ENCODE measurements at places on chromosomes 3 and 15. TPM values are rescaled to one million over a fixed set of nuclear protein-coding genes. Genes with fewer than 3 reads are reported as not detected.

DNA sequence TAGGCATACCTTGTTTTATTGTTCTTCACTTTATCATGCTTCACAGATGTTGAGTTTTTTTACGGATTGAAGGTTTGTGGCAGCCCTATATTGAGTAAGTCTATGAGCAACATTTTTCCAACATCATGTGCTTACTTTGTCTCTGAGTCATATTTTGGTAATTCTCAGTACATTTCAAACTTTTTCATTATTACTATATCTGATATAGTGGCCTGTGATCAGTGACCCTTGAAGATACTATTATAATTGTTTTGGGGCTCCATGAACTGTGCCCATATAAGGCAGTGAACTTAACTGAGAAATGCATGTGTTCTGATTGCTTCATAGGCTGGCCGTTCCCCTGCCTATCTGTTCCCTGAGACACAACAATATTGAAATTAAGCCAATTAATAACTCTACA is 42.8 kb upstream of the NSMCE3 start:
- no peak for DNase-seq

GRCh38 chr15:97077975-97078374 is 747.5 kb downstream of the NR2F2 start:
- DNase-seq, result no peak

- no peak for DNase-seq
These were observed 46.6 kb upstream of the SNRK start for GRCh38 chr3:43239755-43240154.

DNA sequence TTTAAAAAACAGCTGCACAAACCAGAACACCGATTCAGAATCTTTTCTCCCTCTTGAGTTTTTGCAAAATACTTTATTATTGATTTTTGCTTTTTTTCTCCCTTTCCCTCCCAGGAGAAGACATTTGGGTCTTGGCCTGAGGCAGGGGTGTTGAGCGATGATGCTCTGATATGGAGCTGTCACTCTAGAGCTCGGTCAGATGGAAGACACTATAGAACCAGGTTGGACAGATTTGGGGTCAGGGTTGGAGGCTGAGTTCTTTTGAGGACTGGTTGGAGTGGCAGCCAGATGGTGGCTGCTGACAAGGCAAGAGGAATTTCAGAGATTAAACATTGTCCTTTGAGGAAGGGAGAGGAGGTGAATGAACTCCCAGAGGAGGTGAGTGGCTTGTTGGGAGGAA is 16.9 kb downstream of the CDAN1 start:
- DNase-seq, result no peak

GRCh38 chr15:58010983-58011382 is 54.5 kb downstream of the ALDH1A2 start:
- DNase-seq, result peak; percentile 45

- no peak for DNase-seq
These were observed 111.5 kb upstream of the FLNB start for GRCh38 chr3:57896691-57897090.

DNA sequence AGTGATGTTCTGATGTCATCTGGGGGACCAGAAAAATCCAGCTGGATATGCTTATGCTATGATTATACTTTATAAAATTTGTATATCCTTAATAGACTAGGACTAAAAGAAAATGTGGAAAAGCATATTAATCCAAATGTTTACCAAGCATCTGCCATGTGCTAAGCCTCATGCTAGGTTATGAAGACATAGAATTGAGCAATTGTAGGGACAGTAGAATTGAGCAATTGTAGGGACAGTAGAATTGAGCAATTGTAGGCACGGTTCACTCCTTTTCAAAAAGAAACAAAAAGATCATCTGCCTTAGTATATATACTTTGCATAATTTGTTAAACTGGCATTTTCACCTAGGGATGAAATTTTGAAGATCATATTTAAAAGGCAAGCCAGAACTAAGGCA is 18.3 kb downstream of the ABHD5 start:
- no peak for DNase-seq

DNA sequence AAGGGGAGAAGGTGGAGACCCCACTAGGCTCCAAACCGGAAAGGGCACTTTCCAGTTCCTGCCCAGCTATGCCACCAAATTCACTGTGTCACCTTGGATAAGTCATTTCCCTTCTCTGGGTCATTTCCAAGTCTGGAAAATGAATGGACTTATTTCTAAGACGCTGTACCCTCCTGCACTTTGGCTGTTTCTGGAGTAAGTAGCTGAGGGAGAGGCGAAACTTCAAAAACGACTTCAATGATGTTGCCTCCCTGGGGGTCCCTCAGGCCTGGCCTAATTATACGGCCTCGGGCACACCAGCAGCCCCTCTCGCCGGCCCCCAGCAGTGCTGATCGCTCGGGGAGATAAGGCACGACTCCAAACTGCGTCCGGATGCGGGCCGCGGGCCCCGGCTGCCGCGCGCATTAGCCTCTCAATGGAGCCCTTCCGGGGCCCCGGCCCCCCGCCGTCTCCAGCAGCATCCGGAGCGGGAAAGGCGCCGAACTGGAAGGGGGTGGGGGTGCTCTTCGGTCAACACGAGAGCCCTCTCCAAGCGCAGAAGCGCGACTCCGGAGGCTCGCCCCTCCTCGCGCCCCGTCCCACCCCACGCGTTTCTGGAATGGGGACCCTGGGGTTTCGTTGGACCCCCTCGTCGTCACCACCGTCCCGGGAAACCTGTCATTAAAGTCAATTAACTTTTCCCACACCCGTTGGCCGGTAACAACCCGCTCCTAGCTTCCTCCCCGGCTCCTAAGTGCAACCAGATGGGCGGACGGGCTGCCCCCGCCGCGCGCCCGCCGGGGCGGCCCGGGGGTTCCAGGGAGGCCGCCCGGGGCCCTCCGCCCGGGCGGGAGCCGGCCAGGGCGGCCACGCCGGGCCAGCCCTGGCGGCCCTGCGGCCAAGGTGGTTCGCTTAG is 4.8 kb downstream of the HES1 start:
- peak; percentile 82 for DNase-seq

- no peak for DNase-seq
These were observed 60.7 kb downstream of the ZDHHC19 start for GRCh38 chr3:196150481-196150880.

GRCh38 chr3:159775372-159775961 is 213.2 kb upstream of the IL12A start:
- DNase-seq, result peak; percentile 49

DNA sequence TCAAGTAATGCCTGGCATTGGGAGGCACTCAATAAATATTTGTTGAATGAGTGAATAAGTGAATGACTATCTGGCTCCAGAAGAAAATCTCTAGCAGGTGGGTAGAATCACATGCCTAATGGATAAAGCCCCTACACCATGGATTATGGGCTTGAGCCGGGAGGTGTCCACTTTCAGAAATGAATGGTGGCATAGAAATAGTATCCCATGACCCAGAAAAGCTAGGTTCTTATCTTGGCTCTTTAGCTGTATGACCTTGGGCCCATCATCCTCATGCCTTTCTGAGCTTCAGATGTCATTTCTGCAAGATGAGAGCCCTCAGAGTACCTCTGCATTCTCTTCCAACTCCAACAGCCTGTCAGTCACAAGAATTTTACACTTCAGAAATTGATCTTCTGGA is 37.3 kb upstream of the TNIK start:
- peak; percentile 72 for DNase-seq

DNA sequence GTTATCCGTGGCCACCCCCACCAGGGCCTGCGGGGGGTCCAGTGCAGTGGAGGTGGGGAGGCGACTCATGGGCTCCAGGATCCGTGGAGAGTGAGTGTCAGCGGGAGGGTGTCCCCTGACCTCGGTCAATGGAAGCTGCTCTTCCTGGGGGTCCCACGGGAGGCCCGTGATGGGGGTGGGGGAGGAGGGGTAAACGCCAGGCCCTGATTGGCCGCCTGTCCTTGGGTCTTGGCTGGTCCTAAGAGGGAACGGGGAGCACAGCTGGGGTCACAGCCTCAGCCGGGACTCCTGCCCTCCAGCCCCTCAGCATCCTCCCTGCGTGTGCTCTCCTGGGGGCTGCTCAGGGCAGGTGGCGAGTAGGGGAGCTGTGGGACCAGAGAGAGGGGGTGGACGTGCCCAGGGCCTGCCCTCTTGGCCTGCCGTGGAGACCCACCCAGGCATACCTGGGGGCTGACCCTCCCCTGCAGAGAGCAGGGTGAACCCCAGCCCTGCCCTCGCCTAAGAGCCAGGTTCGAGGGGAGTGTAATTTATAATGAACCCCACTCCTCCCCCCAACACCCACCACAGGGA is 184.6 kb downstream of the GOLGA6L6 start:
- DNase-seq, result no peak

DNA sequence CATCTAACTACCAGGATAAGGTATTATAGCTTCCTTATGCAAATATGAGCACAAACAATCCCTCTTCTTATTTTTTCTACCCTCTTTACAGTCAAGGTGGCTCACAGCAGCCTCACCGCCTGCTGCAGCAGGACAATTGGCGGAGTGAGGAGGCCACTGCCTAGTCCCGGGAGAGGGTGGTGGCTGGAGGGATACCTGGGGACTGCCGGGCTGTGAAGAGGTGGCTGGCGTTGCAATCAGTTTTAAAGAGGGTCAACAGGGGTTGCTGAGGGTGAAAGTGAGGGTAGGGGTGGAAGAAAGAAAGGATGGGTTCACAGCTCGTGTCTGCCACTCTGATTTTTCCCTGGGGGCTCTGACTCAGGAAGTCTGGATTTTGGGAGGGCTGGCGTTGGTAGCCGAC is 105.1 kb upstream of the SLC6A6 start:
- DNase-seq, result no peak

GRCh38 chr3:86923071-86923491 is 67.9 kb downstream of the VGLL3 start:
- DNase-seq, result peak; percentile 90

- DNase-seq, result no peak
These were observed 259.5 kb upstream of the GRM7 start for GRCh38 chr3:6601374-6601773.

DNA sequence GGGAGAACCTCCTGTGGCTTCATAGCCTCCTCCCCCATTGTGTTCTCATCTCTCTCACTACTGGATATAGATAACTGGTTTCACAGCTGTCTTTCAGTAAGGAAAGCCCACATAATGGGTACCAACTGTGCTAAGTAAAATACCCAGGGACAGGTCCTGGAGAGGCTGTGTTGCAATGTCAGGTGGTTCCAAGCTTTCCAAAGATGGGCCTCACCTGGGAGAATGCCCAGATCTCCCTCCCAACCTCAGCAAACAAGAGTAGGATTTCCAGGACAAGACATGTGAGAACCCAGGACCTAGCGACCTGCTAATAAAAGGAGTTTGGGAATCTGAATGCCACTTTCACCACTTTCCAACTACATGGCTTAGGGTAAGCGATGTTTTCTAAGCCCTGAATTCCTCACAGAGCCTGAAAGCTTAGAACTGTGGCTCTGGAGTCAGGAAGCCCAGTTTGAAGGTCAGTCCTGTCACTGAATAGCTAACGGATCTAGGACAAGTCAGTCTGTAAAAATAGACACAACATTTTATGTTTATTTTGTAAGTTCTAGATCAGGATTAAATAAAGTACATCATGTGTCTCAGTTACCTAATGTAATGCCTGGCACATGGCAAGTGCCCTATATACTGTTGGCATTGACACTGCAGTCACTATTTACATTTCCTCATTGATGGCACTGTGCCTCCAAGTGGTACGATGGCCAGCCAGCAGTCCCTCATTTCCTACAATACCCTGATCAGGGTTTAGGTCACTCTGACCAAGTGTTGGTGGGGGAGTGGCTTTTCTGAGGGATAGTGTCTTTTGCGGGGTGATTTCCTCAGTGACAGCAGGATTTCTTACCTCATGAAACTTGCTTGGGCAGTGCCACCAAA is 11.9 kb downstream of the CERS3 start:
- DNase-seq, result peak; percentile 6

GRCh38 chr3:139414608-139415224 is 25.3 kb upstream of the COPB2 start:
- DNase-seq, result no peak

DNA sequence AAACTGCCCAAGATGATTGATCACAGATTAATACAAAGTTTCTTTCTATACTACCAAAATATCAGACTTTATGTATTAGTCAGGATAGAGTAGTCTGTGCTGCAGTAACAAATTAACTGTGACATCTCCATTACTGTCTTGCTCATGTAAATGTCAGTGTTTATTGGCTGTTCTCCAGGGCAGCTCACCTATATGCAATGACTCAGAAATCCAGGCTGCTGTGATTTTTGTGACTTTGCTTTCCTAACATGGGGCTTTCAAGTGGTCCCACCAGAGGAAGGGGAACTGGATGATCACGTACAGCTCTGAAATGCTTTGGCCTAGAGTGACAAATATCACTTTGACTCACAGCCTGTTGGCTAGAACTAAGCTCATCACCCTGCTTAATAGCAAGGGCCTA is 12.9 kb downstream of the PLS1 start:
- no peak for DNase-seq

- peak; percentile 84 for DNase-seq
These were observed 40.6 kb upstream of the PRR20G start for GRCh38 chr3:127328421-127328820.

- DNase-seq, result no peak
These were observed 775.9 kb downstream of the AGBL1 start for GRCh38 chr15:86855307-86856291.

GRCh38 chr3:194497799-194498575 is 11.2 kb upstream of the ATP13A3 start:
- DNase-seq, result peak; percentile 24

DNA sequence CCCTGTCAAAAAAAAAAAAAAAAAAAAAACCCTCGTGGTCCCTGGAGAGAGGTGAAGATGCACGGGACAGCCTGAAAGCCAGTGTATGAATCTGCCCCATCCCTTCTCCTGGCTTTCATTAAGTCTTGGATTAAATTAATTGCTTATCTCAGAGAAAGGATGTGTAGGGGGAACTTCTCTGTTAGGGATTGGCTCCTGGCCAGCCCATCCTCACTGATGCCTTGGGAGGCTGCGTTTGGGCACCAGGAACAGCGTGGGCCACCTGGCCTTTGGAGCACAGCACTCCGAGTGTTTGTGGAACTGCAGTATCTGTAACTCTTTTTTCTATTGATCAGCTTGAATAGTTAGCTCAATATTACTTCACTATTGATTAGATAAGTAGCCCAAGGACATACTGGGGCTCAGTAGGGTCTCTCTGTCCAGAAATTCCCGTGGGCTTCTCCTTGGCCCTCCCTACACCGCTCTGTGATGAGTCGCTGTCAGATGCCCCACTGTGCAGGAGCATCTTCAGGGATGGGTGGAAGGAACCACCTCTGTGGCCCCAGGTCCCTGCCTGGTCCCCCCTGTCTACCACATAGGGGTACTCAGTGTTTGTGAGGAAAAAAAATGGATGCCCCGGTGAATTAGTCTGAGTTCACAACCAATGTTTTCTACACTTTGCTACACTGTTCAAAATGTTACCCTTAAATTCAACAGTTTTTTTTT is 2.0 kb downstream of the PXYLP1 start:
- DNase-seq, result no peak

- DNase-seq, result no peak
These were observed 51.8 kb downstream of the BTD start for GRCh38 chr3:15653321-15653720.

GRCh38 chr15:88890495-88890894 is 4.8 kb downstream of the HAPLN3 start:
- no peak for DNase-seq

- DNase-seq, result no peak
These were observed 123.9 kb downstream of the OXNAD1 start for GRCh38 chr3:16388850-16389441.

The LRIG1 gene
- 16.9 TPM for total RNA-seq

The CHST2 gene
- 2.3 TPM for total RNA-seq

The GPR27 gene
- not detected for total RNA-seq

The LRRN1 gene
- 20.2 TPM for total RNA-seq

The ZNF639 gene
- 59.2 TPM for total RNA-seq

The IMPG2 gene
- 0.20 TPM for total RNA-seq

The ROPN1B gene
- total RNA-seq, result not detected

The TMIE gene
- total RNA-seq, result 0.08 TPM

The C15orf62 gene
- total RNA-seq, result 0.10 TPM

The RASL12 gene
- total RNA-seq, result 0.08 TPM

The ARL6 gene
- 6.5 TPM for total RNA-seq

The CCRL2 gene
- total RNA-seq, result not detected

The FRMD4B gene
- 3.8 TPM for total RNA-seq

The SSUH2 gene
- total RNA-seq, result 0.53 TPM

Measured in SJCRH30 (cell line).